CD4-positive, alpha-beta T cell treated with Interleukin-15 for 4 hours (primary cell): ENCODE measurements at places on chromosomes 16 and 17.

DNA sequence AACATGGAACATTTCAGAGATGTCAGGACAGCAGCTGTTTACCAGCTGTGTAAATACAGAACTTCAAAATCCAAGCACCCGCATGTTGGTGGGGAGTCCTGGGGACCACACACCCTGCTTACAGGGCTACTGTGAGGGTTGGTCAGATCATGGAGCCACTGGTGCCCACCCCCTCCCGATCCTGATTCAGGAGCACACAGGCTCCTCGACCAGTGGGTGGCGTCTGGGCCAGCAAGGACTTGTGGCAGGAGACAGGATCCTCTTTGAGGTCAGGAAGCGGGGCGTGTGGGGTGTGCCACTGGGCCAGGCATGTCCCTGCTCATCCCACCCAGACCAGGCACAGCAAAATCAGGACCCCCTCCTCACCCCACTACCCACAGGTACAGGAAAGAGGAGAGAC, 83.6 kb downstream of the SDK2 start:
- DNase-seq = no peak

- DNase-seq = no peak
Measured at GRCh38 chr16:27284865-27285675, 16.5 kb upstream of the NSMCE1 start.

- DNase-seq = no peak
Measured at GRCh38 chr17:17513626-17514025, 17.4 kb upstream of the RASD1 start.

DNA sequence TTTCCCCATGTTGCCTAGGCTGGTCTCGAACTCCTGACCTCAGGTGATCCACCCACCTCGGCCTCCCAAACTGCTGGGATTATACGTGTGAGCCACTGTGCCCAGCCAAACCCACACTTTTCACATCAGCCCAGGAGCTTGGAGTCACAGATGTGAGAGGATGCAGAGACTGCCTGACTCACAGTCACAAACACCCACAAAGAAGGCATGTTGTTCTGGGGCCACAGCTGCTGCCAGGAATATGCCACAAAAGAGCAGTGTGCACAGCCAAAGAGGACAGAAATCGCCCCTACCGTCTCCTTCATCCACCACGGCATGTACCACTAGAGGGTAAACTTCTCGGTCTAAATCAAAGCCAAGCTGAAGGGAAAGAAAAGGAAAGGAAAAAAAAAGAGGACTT, 25.1 kb upstream of the FOXJ1 start:
- no peak for DNase-seq

DNA sequence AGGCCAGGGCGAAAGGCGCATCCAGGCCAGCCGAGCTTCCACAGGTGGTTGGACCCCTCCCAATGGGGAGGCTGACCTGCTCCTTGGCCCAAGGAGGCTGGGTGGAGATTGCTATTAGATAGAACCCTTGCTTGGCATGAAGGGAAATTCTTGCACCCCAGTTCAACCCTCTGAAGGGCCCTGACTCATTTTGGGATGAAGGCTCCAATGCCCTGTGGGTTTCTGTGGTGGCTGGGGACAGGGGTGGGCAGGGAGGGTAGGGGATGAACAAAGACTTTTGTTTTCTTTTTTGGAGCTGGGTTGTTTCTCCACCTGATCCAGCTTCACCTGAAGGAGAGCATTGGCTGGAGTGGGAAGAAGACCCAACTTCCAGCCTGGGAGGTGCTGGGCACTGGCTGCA, 16.7 kb upstream of the TBX21 start:
- DNase-seq = no peak

GRCh38 chr17:69103557-69104233, 38.0 kb downstream of the ABCA6 start:
- no peak for DNase-seq

DNA sequence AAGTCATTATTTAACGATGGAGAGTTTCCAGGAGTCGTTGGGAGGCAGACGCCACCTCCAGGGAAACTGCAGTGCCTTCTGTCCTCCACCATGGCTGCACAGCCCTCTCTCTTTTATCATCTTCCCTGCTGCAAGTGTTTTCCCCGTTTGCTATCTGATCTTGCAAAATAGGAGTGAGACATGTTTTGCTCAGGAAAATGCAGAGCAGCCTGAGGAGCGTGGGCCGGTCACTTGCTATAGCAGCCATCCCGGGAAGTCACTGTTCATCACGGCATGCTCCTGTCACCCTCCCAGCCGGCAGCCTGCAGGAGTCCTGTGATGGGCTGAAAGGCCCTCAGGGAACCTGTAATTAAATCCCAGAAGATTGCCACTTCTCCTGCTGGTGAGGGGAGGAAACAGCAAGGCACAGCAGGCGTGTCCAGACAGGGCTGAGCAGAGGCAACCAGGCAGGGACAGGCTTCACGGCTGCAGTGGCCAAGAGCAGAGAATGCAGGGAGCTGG, 143.1 kb downstream of the GSG1L start:
- DNase-seq = no peak

DNA sequence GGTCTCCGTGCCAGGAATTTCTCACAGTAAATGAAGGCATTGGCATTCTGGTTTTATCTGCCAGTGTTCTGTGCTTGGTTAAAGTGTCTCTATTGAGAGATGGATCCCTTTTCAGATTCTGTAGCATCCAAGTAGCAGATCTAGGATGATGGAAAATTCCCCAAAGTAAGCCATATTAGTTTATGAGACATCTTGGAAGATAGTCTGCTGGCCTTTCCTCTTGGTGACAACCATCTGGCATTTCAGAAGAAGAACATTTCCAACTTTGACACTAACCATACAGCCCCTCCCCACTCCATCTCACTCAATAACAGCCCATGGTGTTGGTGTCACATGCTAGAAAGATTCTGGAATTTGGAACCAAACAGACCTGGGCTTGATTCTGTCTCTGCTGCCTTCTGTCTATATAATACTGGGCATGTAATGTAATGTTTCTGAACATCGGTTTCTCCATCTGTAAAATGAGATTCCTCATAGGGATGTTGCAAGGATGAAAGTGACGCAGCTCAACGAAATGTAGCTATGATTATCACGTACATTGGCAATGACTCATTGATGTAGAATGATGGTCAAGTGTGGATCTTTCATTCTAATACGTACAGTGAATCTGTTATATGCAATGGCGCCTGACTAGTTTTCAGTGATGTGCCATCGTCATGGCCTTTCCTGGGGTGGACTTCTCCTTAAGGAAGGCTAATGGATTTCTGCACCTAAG, 32.6 kb upstream of the PIRT start:
- DNase-seq = no peak

GRCh38 chr17:13743906-13744305, 142.2 kb upstream of the HS3ST3A1 start:
- DNase-seq = no peak

GRCh38 chr17:4499431-4500190, 930 bp downstream of the SPNS2 start:
- DNase-seq = no peak

- peak; percentile 54 for DNase-seq
Measured at GRCh38 chr16:4319454-4320421, 3.9 kb downstream of the GLIS2 start.

DNA sequence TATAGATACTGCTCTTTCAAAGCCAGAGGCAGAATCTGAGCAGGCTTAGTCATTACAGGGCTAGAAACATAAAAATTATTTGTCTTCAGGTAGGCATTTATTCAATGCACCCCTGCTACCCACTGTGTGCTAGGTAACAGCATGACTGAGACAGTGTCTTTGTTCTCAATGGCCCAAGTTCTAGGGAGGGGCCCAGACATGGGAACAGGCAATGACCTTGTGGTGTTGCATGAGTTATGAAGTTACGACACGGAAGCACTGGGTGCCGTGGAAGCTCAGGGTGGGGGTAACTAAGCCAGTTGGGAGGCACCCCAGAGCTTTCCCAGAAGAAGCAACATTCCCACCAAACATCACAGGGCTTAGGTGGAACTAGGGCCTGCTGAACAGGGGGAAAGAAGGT, 87.0 kb downstream of the CPPED1 start:
- no peak for DNase-seq

- peak; percentile 56 for DNase-seq
Measured at GRCh38 chr16:30535777-30536190, 1.1 kb upstream of the ZNF747 start.
